ENCODE measurements at places on chromosomes 4 and X.

GRCh38 chr4:163958751-163959150, 464.3 kb downstream of the TMA16 start:
- DNase-seq = no peak

DNA sequence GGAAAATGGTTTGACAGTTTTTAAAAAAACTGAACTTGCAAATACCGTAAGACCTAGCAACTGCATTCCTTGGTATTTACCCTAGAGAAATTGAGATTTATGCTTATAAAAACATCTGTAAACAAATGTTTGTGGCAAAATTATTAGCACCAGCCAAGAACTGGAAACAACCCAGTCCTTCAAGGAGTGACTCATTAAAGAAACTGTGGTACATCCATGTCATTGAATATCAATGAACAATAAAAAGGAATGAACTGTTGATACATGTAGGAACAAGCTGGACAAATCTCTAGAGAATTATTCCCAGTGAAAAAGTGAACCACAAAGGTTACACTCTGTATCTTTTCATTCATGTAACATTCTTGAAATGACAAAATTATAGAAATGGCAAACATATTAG, 240.2 kb upstream of the ADAMTS3 start:
- DNase-seq = no peak

DNA sequence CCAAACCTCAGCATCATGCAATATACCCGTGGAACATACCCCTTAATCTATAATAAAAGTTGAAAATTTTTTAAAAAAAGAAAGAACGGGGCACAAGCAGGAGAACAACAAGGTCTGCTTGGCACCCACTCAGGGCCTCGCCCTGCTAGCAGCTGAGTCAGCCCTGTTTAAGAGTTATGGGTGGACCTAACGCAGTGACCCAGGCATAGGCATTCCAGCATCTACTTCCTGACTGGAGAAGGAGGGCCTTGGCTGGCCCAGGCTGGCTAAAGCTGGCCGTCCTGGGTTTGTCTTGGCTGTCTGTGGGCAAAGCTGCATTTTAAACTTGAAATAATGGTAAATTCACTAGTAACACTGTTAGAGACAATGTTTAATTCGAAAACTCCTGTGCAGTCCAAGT, 236.7 kb upstream of the PGRMC2 start:
- DNase-seq = peak; percentile 35

- no peak for DNase-seq
Observed at GRCh38 chrX:5042563-5042962, 1186.1 kb downstream of the NLGN4X start.

- DNase-seq = no peak
Observed at GRCh38 chr4:8311101-8312068, 41.8 kb downstream of the HTRA3 start.

DNA sequence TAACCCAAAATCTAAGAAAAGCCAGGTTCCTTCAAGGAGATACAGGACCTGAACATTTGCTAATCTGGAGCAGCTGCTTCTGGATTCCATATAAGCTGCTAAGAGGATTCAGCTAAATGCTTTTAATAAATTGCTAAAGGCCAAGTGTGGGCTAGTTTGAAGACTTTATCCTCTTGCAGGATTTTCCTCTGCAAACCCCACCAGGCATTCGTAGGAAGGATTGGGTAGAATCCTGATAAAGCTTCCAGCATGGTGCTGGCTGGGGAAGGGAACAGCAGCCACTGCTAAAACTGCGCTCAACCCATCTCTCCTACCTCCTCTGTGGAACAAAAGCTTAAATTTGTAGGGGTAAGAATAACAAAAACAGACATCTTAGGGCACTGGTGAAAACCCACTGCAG, 61.3 kb upstream of the TAB3 start:
- DNase-seq = no peak

- DNase-seq = no peak
Observed at GRCh38 chr4:4849524-4850193, 9.8 kb upstream of the MSX1 start.

DNA sequence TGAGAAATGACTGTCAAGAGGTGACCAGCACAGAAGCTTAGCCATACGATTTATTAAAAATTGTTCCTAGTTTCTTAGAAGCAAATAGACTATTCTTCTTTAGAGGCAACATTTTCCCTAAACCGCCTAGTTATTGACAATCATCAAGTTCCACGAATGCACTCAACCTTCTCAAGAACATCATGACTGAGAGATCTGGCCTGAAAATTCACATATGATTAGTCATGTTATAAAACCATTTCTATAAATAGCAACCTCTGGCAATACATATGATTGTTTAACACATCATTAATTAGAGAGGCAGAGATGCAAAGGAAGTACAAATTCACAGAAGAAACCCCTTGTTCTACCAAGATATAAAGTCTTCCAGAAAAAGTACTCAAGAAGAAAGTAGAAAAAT, 6.7 kb downstream of the NUP62CL start:
- no peak for DNase-seq

DNA sequence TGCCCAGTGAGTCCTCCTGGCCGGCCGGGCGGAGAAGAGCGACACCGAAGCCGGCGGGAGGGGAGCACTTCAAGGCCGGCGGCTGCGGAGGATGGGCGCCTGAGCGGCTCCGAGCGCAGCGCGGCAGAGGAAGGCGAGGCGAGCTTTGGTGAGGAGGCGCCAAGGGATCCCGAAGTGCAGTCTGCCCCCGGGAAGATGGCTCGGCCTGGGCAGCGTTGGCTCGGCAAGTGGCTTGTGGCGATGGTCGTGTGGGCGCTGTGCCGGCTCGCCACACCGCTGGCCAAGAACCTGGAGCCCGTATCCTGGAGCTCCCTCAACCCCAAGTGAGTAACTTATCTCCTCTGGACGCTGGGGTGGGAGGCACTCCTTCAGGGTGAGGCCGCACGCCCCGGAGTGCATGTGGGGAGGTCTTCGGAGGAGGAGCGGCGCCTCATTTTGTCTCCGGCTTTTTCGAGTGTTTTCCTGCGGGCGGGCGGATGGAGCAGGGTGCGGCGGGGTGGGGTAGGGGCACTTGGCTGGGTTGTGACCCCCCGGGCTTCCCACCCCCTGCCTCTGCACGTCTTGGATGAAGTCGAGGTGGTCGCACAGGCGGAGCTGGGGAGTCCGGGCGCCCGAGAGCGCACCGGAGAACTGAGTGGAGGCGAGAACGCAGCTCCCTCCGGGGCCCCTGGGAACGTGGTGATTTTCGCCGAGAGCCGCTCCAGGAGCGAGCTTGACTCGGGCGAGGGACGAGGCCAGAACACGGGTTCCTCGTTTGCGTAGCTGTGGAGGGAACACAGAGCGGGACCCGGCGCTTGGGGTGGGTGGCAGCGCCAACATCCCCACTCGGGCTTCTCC, 979 bp downstream of the EFNB1 start:
- no peak for DNase-seq

- peak; percentile 85 for DNase-seq
Observed at GRCh38 chrX:123803331-123803983, 56.4 kb upstream of the XIAP start.

DNA sequence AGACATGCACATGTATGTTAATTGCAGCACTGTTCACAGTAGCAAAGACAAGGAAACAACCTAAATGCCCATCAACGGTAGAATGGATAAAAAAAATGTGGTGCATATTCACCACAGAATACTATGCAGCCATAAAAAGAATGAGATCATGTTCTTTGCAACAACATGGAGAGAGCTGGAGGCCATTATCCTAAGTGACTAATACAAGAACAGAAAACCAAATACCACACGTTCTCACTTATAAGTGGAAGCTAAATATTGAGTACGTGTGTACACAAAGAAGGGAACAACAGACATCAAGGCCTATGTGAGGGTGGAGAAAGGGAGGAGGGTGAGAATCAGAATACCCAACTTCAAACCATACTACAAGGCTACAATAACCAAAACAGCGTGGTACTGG, 17.4 kb upstream of the LNX1 start:
- no peak for DNase-seq

GRCh38 chr4:38618505-38618904, 45.5 kb upstream of the KLF3 start:
- no peak for DNase-seq

DNA sequence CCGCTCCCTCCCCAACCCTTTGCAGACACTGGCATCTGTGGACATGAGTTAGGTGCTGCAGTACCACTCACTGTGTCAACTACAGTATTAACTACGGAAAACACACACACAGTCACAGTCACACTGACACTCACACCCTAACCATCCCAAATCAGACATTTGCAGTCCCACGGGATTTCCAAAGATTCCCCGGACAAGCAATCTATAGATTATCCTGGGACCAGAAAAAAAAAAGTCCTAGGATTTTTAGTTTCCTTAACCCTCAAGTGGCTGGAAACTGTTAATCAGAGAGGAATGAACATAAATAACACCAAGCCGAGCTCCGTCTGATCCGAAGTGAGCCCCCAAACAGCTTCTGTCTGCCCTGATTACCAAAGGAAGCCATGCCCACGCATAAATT, 81.9 kb upstream of the DHRSX start:
- no peak for DNase-seq

DNA sequence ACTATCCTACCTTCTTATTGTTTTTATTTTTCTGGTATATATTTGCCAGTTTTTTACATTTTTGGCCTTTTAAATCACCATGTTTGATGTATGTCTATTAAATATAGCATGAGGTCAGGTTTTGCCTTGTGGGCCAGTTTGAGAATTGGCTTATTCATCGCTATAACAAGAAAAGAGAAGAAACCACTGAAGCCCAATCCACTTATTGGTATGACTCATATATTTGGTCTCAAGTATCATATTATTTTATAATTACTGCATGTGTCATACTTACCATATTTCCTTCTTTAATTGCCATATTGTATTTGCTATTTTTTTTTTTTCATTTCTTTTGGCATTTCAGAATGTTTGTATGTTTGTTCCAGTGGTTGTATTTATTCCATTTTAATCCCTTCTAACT, 99.3 kb downstream of the IRF2 start:
- DNase-seq = no peak

GRCh38 chr4:85078016-85078415, 111.5 kb upstream of the WDFY3 start:
- DNase-seq = no peak

GRCh38 chrX:150366951-150367545, 3.9 kb downstream of the MAMLD1 start:
- DNase-seq = peak; percentile 46

DNA sequence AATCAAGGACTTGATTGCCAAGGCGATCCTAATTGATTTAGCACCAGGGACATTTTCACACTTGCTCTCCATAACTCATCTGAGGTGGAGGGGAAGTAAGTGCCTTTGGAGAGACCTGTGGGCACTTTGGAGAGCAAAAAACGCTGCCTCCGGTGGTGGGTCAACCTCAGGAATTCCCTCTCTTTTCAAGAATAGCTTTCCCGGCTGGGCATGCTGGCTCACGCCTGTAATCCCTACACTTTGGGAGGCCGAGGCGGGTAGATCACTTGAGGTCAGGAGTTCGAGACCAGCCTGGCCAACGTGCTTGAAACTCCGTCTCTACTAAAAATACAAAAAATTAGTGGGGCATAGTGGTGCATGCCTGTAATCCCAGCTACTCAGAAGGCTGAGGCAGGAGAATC, 49.2 kb downstream of the PRPS1 start:
- no peak for DNase-seq

DNA sequence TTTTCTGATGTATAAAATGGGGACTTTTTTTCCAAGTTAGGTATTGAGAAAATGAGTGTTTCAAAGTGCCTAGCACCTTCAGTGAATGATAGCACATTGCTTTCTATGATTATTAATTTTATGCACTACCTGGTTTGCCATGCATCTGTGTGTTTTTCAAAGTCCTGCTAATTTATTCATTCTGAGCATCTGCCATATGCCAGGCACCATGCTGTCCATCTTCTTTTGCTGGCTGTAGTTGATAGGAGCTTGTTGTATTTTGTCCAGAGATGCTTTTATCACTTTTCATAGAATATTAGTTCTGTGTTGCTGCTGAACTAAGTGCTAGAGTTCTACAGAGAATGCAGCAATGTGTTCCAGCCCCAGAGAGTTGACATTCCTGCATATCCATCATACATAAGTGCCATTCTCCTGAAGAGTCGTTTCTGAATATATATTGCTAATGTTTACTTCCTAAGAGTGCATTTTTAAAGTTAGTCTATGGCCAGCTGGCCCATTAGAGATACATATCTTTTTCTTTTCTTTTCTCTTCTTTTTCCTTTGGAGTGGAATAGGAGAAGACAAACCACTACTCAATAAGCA, 49.0 kb upstream of the CLNK start:
- DNase-seq = no peak

DNA sequence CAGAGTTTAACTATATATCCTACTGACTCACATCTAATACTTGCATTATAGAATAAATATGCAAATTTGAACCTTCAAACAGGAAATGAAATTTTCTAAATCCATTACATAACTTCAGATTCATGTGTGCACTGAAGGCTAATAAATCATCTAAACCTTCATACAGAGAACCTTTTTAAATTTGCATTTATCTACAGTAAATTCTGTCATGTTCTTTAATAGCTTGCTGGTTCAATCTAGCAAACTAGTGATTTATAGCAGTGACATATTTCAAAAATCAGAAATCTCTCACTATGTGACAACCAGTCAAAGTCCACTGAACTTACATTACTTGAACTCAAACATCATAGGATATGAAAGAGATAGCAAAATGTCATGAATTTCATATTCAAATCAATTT, 65.1 kb downstream of the LRBA start:
- DNase-seq = no peak

- DNase-seq = no peak
Observed at GRCh38 chrX:24294619-24295018, 19.2 kb downstream of the SUPT20HL2 start.

GRCh38 chrX:74262452-74263209, 41.3 kb upstream of the ZCCHC13 start:
- DNase-seq = no peak

DNA sequence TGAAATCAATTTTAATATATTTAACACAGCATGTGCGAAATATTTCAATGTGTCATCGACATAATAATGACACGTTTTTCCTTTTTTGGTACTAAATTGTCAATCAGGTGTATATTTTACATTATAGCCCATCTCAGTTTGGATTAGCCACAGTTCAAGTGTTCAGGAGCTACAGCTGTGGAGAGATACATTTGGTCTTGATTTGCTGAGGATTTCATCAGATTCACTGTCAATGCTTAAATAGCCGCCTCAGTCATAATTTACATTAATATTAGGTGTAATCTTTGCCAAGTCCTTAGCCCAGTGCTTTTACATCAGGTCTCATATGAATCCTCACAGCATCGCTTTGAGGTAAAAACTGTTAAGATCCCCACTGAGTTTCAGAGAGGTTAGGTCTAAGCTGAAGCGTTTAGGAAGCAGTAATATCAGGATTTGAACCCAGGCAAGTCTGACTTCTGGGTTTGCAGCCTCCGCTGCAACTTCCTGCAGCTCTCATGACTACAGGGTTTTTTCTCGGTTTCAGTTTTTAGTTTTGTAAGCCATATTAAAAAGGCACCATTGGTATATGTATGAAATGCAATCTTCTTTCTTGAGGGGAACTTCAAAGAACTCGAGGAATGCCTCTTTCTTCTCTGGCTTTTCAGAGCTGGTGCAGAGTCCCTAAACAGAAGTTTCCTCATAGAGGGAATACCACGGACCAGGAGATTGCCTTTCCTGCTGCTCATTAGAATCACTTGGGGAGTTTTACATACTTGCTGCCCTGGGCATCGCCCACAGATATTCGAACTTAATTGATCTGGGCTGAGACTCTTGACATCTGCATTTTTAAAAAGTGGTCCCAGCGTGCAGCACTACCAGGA, 6.4 kb downstream of the MTM1 start:
- no peak for DNase-seq

GRCh38 chr4:1403177-1403583, 3.1 kb downstream of the NKX1-1 start:
- DNase-seq = no peak

GRCh38 chr4:88949605-88950004, 107.4 kb downstream of the FAM13A start:
- no peak for DNase-seq

- no peak for DNase-seq
Observed at GRCh38 chr4:2767705-2768074, 11.6 kb upstream of the TNIP2 start.
